ENCODE measurements at places on chromosomes 11 and 22.

DNA sequence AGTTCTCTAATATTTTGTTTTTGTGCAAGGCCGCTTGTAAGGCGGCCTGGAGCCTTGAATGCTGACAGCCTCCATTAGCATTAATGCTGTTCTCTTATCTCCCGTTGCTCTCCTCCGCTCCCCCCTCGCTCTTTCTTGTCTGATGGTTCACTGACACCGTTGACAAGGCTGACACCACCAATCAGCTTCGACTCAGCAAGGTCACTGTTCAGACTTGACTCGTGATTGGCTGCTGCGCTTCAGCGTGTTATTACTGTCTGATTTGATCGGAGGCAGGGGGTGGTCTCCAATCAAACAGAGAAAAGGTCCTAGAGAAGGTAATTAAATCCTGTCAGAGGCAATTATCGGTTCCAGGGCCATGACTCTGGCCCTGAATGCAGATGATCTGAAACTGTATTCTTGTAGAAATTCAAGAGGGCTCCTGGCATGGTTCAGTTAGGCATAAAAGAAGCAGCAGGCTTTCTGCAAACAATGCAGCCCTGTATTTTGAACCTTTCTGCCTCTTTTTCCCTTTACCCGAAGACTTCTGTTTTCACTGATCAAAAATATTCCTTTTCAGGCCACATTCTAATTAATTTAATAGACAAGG lies 49.3 kb upstream of the MPPED2 start:
- H3K4me1 ChIP-seq: no peaks in the 10 kb centered on the region
- no peak overlapping the region for H3K4me3 ChIP-seq
- H3K36me3 ChIP-seq: no peaks in the 10 kb centered on the region
- no peak overlapping the region for H3K27ac ChIP-seq

DNA sequence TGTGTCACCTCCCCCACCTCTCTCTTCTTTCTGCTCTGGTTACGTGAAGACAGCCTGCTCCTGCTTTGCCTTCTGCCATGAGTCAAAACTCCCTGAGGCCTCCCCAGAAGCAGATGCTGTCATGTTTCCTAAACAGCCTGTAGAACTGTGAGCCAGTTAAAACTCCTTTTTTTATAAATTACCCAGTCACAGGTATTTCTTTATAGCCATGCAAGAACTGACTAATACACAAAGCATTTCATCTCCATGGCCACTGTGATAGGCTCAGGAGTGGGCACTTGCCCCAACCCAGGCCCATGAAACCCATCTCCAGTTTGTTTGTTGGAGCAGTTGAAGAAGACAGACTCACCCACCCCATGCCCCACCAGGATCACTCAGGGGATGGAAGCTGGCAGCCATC lies 253.3 kb upstream of the ISX start:
- no peak for DNase-seq
- no peaks in the 10 kb centered on the region for H3K27me3 ChIP-seq
- H3K4me3 ChIP-seq: no peak overlapping the region
- H3K27ac ChIP-seq: no peak overlapping the region
- peaks cover 5% of the 10 kb centered on the region for H3K4me1 ChIP-seq

- H3K27ac ChIP-seq: peak overlapping the region; percentile 74
- peaks cover 11% of the 10 kb centered on the region for H3K27me3 ChIP-seq
- no peaks in the 10 kb centered on the region for H3K36me3 ChIP-seq
- H3K4me3 ChIP-seq: peak overlapping the region; percentile 79
These were observed 1.1 kb upstream of the ABTB2 start for GRCh38 chr11:34358728-34359547.

DNA sequence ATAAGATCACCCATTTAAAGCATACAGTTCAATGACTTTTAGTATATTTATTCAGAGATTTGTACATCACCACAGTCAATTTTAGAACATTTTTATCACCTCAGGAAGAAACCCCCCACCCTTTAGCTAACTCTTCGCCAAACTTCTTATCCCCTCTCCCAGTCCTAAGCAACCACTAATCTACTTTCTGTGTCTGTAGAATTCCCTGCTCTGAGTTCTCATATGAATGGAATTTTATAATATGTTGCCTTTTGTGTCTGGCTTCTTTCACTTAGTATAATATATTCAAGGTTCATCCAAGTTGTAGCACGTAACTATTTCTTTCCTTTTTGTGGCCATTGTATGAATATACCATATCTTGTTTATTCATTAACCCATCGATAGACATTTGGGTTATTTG lies 3.6 kb downstream of the ANKRD13D start:
- H3K4me3 ChIP-seq: no peak overlapping the region
- no peak overlapping the region for H3K27ac ChIP-seq

GRCh38 chr11:134278356-134278755 lies 2.2 kb downstream of the GLB1L3 start:
- no peaks in the 10 kb centered on the region for H3K36me3 ChIP-seq
- no peak overlapping the region for H3K27ac ChIP-seq
- H3K4me1 ChIP-seq: no peaks in the 10 kb centered on the region
- H3K27me3 ChIP-seq: peaks cover 21% of the 10 kb centered on the region
- DNase-seq: no peak
- no peak overlapping the region for H3K4me3 ChIP-seq

Data from kidney (tissue), 22 donors.